Stimulated activated CD4-positive, alpha-beta T cell treated with anti-CD3 and anti-CD28 coated beads, Interleukin-2, amount 100 ng/mL, for 48 hours (primary cell): ENCODE measurements at places on chromosomes 5 and 9.

DNA sequence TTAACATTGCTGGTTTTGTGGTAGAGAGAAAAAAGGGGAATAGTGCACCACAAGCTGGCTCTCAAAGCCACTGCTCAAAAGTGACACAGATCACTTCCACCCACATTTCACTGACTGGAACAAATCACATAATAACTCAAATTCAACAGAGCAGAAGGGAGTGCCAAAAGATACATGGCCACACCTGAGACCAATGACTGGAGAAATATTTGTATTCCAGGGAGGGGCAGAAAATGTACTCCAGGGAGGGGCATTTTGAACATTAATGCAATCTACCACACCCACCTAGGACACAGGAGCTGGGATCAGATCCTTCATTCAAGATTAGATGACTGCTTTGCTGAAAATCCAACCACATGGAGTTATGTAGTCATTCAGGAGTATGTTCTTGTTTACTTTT, 44.8 kb upstream of the ALDOB start:
- DNase-seq: no peak

- DNase-seq: no peak
These were observed 32.1 kb downstream of the TMEM252 start for GRCh38 chr9:68508547-68508946.

- DNase-seq: no peak
These were observed 315.1 kb downstream of the RAB3C start for GRCh38 chr5:58898006-58898405.

DNA sequence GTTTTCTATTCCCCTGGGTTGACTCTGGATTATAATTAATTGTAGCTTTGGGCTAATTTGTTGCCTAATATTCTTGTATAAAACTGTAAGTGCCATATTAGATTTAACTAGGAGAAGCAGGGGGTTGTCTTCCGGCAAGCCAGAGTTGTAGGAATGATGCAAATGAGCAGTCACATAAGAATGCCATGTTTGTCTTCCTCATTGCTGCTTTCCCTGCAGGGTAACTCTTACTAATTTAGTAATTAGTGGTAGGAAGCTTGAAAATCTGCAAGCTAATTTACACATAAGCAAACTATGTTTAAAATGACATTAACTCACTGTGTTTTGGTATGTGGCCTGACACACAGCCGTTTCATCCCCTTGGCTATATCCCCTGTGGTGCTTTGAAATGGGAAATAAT, 527.8 kb downstream of the KCTD16 start:
- no peak for DNase-seq

DNA sequence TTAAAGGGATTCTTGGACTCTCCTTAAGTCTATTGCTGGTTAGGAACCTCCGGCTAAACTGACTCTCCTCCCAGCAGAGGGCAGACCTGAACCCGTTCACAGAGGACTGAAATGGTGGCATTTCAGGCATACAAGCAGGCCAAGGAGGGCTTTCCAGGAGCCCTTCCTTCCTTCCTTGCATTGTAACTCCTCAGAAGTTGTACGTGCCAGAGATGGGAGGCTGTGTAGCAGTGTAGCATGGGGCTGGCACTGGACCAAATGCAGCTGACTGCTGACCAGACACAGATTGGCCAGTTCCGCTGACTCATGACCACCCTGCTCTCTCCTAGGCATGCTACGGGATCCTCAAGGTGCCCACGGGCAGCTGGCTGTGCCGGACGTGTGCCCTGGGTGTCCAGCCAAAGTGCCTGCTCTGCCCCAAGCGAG, 36.4 kb downstream of the JADE2 start:
- DNase-seq: no peak
